GM23338 (cell line): ENCODE measurements at places on chromosomes 3 and 15.
A peak's percentile ranks its signal among the peaks of the same experiment; 100 is the strongest.

DNA sequence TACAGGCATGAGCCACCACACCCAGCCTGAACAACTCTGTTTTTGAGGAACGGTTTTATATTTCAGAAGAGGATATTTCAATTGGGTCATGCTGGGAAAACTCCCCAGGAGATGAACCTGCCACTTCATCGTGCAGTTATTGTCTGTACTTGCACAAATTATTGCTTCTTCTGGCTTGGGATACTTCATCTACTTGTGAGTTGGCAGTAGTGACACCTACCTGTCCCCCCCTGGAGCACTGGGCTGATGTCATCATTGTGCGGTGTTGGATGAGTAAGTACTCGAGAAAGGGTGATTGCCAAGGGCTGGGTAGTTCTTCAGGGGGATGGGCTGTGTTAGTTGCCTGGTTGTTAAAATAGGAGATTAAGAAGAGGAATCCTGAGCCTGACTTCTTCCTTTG, 85.1 kb upstream of the SAMMSON start:
- DNase-seq: no peak

GRCh38 chr15:65906396-65906795, 37.1 kb downstream of the RAB11A start:
- no peak for DNase-seq

- DNase-seq: no peak
Measured at GRCh38 chr3:38658841-38659240, 9.4 kb upstream of the SCN5A start.

DNA sequence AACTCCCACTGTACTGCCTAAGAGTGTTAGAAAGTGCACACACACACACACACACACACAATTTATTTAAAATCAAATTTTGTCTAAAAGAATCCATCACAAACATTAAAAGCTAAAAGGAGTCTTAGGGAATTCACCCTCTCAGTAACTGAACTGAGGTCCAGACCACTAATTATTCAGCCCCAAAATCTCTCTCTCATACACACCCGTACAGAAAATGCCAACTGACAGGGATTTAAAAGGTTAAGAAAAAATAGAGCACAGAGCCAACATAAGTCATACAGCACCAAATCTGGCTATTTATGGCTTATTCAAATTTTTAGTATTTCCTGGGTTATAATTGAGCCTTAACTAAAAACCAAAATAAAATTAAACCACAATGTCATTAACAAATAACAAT, 20.7 kb downstream of the GBE1 start:
- no peak for DNase-seq

- peak; percentile 47 for DNase-seq
Measured at GRCh38 chr3:37163262-37164015, 10.9 kb downstream of the LRRFIP2 start.

GRCh38 chr15:101050623-101051290, 131.6 kb downstream of the LRRK1 start:
- DNase-seq: no peak

DNA sequence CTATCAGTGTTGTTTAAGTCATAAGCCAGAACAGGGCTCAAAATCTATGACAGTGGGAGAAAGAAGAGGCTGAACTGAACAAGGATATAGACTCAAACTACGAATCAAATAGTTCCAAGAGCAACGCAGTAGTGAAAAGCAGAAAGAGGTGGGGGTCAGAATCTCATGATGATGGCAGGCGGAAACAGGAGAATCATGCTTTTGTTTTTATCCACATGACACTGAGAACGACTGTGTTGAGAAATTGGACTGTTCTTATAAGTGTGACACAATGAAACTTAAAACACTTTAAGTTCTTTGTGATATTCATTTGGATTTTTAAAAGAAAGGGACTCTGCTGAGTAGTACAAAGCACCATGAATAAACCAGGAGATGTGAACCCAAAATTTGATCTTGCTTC, 309.4 kb downstream of the ULK4 start:
- no peak for DNase-seq
